ENCODE measurements at places on chromosomes 6 and 20.
A peak's percentile ranks its signal among the peaks of the same experiment; 100 is the strongest.

GRCh38 chr6:32151863-32152768, at the start of gene PRRT1:
Gene PRRT1 (minus strand): TSS chr6:32151939. CDS start chr6:32151827, 112 bp downstream.
- no peak for DNase-seq

DNA sequence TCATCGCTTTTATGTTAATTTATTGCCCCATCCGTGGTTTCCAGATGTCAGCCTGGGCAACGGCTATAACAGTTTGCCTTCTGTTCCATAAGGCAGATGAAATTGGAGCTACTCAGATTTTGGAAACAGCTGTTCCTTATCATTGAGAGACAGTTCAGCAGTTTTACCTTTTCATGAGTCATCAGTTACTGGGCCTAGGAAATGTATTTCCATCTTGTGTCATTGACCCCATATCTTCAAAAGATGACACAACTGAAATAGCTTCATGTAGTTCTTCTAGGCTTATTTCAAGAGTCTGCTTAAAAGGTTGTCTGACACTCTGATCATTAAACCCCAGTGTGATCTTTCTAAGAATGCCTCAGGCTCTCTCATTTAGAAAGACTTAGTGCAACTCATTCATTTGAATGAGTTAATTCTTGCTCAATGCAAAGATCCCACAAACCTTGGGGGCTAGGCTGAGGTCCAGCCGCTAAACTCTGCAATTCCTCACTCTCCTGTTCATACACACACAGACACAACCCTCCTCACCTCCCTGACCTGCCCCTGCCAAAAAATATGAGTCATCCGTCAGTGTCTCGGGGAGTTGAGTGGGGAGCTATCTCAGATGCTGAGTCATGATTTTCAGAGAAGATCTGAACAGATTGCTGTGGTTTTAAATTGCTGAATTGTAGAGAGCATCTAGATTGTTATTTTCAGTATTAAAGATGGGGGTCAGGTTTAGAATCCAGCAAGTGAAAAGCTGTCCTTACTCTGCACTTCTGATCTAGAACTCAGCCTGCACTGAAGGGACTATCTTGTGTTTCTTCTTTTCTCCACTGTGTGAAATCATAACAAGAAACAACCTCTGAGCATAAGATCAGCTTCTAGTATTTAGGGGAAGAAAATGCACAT, 61.8 kb downstream of the RPP40 start:
- peak; percentile 22 for DNase-seq

- no peak for DNase-seq
These were observed 60.6 kb downstream of the COL12A1 start for GRCh38 chr6:75145211-75145610.

DNA sequence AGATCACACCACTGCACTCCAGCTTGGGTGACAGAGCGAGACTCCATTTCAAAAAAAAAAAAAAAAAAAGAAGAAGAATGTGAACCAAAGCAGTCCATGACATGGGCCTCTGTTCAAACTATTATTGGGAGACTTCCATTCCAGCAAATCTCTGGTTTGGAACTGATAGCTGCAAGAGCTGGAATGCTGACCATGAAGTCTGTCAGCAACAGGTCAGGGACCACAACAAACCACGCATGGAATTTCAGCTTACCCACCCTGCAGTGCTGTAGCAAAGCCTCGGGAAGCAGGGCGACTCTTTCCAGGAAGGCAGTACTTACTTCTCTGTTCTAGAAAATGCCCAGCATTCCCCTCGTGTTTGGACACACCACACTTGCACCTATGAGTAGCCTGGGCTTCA, 34.1 kb upstream of the TBC1D7 start:
- DNase-seq: no peak

DNA sequence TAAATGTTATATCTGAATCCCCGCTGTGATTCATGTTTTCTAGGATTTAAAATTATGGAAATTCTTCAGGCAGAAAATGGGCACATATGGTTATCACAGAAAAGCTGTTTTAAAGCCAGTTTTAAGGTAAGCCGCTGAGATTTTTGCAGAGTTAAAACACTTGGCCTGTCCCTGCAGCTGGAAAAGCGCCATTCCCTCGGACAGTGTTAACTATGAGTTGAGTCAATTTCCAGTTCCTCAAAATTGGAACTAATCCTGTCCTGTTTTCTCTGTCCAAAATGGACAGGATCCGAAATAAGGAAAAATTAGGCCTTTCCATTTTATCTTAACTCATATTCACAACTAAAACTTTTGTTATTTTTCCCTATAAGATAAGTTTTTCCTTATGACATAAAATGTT, 225.2 kb downstream of the SAMD5 start:
- no peak for DNase-seq

GRCh38 chr6:105990151-105990550, 96.0 kb upstream of the PRDM1 start:
- no peak for DNase-seq

- DNase-seq: no peak
These were observed 106.9 kb downstream of the TRDN start for GRCh38 chr6:123529843-123530242.

DNA sequence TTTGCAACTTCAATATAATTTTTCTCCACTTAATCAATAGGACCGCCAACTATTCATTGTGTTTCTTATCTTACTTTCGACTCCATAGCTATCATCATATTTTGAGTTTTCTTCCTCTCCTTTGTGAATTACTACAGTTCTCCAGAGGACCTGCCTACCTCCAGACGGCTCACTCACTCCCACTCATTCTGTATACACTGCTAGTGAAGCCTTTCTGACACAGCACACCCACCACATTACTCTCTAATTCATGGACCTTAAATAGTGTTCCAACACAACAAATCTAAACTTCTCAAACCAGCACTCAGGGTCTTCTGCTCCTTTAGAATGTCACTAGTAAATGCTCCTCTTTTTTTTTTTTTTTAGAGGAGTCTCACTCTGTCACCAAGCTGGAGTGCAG, 23.8 kb downstream of the FKBP5 start:
- no peak for DNase-seq

DNA sequence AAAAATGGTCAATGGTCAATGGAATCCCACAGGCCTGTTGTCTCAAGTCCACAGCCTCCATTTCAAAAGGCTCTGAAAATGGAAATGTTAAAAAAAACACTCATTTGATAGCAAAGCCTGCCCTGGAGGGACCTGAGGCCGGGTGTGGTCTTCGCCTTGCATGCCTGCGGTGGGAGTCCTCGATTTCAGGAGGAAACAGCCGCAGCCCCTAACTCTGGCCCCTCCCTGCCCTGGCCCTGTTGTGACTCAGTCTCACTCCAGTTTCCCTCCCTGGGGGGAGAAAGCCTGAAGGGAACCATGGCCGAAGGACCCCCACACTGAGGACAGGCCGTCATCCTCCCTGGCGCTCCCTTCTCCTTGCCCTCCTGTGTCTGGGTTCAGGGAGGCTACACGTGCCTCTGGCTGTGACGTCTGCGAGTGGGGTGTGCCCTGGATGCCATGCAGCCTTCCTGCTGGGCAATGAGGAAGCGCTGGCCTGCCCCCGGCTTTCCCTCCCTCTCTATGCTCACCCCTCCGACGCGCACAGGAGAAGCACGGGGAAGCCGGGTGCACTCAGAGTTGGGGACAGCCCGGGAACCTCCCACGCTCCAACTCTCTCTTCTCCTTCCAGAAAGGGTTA, 9.2 kb downstream of the BHLHE23 start:
- no peak for DNase-seq

DNA sequence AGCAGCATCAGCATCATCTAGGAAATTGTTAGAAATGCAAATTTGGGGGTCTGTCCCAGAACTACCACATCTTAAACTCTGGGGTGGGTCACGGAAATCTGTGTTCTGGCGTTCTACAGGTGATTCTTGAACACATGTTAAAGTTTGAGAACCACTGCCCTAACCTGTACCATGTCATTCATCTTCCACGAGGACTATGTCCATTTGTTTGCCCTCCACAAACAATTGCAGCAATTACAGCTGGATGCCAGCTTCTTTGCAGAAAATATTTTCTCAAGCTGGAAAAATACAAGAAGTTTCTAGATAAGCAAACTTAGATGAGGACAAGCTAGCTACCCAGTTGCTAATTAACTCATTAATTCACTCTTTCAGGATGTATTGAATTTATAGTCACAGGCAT, 54.1 kb downstream of the MAFB start:
- DNase-seq: no peak

DNA sequence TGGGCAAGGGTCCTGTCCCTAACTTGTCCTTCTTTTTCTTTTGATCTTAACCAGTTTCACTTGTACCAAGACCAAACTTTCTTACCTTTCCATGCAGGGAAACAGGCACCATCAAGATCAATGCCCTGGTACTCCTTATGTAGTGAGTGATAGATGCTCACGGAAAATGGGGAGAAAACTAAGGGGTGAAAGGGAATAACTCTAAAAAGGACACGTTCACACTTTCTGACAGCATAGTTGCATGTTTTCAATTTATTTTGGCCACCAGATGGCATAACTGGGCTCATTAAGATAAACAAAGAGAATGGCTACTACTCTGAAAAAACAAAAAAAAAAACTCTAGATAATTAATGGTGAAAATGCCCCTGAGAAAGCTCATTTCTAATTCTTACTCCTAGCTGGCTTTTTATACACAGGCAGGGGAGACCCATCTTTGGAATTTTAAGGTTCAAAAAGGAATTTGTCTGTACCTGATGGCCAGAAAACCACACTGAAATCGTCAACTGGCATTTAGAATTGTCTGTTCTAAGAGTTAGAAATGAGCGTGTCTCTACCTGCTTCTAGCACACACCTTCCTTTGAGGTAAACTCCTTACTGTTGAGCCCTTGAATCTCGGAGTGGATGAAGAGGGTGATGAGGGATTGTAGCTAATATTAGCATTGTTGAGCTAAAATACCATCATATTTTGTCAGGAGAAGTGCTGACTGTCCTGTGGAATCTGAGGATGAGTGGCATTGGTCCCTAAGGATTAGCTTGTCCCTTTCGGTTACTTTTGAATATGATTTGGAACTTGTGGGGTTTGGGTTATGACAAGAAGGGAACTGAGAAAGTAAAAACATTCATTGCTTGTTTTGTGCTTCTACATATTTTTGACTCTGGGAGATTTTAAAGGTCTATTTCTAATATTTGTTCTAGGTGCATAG, 62.2 kb upstream of the DDR1 start:
- peak; percentile 29 for DNase-seq

DNA sequence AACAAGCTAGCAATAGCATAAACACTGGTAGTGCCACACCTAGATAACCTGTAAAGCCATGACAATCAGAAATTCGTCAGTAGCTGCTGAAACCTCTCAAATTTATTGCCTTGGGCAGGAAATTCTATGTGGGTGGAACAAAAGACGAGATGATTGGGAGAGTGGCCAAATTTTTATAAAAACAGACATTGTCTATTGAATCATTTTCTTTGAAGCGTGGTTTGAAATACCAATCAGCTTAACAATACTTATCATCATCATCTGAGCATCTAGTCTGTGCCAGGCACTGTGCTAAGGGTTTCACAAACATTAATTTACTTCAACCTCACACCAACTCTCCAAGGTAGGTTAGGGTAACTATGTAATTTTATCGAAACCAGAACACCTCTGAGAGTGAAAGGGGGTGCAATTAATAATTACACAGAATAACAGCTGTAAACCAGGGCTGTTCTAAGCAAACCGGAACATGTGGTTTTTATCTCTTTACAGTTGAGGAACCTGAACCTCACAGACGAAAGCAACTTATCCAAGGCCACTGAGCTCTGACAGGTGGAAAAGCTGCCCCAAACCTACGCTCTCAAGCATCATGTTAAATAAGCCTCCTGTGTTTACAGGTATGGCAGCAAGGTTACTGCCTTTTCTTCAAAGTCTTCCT, 43.4 kb downstream of the NHSL1 start:
- DNase-seq: no peak
